ENCODE measurements at places on chromosomes 11 and 22.

DNA sequence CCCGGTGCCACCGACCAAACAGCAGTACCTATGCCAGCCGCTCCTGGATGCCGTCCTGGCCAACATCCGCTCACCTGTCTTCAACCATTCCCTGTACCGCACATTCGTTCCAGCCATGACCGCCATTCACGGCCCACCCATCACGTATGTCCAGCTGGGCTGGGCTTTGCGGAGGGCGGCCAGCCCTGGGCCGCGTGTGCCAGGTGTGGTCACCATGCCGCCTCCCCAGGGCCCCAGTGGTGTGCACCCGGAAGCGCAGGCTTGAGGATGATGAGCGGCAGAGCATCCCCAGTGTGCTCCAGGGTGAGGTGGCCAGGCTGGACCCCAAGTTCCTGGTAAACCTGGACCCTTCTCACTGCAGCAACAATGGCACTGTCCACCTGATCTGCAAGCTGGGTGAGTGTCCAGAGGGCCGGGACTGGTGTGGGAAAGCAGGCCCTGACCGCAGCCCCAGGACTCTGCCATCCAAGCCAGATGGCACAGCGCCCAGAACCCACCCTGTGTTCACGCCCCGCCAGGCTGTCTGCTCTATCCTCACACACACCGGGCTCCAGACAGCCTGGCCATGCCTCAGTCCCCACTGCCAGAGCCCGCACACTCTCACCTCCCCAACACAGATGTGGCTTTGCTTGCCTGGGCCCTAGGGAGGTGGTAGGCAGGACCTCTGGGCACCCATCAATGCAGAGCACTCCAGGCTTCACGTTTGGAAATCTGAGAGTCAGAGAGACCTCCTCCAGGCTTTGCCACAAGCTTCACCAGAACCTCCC, 77.6 kb downstream of the MED15 start:
- DNase-seq: no peak

DNA sequence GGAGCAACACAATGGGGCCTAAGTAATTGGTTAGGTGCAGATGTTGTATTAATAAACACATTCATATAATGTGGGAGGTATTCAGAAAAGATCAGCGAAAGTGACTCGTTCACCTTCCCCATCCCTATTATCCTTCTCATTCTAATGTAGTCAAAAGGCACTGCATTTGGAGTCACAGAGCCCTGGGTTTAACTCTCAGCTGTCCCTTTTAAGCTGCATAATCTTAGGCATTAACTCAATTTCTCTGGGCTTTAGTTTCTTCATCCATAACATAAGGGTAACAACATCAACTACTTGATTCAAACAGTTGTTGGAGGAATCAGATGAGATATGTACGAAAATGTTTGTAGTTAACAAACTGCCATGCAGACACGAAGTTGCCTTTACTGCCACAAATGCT, 187.6 kb upstream of the PITPNB start:
- no peak for DNase-seq

GRCh38 chr11:35484435-35484834, 41.0 kb downstream of the PAMR1 start:
- DNase-seq: peak; percentile 39

DNA sequence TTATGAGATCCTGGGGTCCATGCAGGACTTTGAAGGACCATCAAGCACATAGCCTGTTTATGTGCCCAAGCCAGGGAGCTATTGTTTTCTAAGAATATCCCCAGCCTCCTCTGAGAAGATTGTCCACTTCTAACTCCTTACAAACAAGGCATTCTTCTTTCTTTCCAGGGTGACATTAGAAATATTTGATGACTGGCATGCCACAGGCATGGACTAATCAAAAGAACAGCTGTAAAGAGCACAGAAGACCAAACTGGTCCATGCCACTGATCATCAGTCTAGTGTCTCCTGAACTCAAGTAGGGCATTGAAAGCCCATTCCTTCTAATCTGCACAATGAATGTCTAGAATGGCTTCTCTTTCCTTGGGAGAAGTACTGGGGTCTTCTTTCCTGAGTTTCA, 24.9 kb upstream of the LMO2 start:
- DNase-seq: no peak

DNA sequence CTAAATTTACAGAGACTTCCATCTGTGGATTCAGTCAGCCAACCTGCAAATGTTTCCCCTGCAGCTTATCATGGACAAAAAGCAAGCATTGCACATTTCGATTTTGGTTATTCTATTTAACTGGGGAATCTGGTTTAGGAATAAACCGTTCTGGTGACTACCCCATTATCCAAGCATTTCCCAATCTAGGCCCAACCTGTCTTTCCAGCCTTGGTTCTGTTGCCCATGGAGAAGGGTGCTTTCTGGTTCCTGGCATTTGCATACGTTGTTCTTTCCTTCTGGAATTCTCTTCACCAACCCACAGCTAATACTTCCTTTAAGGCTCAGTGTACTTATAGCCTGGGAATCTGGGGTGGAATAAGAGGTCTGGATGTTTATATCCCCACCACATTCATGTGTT, 1.4 kb upstream of the TMEM123 start:
- DNase-seq: no peak

GRCh38 chr11:8545698-8546366, 48.2 kb downstream of the STK33 start:
- DNase-seq: no peak

DNA sequence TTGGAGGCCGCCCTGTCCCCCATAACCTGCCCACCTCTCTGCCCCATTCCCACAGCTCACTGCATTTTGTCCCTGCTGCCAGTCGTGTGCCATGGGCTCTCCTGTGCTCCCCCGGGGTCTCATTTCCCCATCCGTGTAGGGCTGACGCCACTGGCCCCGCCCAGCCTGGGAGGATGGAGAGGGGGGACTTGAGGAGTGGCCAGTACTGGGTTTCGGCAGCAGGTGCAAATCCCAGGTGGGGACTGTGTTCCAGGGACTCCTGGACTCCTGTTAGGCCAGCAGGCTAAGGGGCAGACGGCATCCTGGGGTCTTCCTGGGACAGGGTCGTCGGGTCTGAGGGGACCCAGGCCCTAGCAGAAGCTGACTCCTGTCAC, 1.2 kb upstream of the MYO7A start:
- no peak for DNase-seq

- DNase-seq: peak; percentile 39
Measured at GRCh38 chr22:35657571-35658312, 9.5 kb downstream of the APOL6 start.

DNA sequence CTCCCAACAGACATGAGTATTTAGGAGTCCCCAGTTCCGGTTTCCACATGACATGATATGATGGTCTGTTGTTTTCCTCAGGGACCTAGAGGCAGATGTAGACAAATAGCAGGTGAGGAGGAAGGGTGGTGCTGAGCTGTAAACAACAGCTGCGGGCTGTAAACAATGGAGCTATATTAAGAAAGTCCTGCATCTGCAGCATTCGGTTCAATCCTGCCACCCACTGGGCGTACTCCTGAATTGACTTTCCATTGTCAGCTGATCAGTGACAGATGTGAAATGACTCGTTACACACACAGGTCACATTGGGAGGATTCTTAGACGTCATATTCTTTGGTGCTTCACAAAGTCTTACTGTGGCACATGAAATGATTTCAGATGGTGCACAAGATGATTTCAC, 26.8 kb upstream of the RAG1 start:
- peak; percentile 69 for DNase-seq

DNA sequence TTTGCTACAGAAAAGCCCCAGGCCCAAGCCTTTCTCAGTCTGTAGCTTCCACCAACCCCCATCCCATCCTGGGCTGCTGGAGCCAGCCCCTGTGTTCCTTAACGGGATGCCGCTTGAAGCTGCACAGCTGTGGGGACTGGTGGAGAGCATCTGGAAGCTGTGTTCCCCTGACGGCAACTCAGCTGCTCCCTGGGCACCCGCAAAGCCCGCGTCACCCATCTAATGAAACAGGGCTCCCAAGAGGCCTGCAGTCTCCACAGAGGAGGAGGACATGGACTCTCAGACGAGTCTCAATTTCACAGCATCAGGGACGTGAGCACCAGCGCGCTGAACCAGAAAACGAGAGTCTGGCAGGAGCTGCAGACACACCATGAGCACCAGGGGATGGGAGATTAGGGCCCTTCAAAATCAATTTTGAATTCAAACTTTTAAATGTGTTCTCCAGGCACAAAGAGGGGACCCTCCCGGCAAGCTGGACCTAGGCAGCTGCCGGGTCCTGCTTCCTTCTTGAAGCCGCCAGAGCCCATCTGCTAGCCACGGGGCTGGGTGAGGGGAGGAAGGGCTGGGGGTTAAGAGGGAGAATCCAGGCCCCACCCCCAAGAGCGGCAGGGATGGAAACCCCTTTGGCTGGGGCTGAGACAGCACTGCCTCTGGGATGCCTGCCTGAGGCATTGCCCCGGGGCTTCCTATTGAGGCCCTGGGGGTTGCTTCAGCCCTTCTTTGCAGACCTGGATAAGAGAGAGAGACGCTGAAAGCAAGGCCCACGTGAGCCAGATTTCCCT, 21.0 kb downstream of the LMO1 start:
- DNase-seq: no peak

GRCh38 chr11:117302228-117302627, 11.1 kb downstream of the BACE1-AS start:
- DNase-seq: no peak

DNA sequence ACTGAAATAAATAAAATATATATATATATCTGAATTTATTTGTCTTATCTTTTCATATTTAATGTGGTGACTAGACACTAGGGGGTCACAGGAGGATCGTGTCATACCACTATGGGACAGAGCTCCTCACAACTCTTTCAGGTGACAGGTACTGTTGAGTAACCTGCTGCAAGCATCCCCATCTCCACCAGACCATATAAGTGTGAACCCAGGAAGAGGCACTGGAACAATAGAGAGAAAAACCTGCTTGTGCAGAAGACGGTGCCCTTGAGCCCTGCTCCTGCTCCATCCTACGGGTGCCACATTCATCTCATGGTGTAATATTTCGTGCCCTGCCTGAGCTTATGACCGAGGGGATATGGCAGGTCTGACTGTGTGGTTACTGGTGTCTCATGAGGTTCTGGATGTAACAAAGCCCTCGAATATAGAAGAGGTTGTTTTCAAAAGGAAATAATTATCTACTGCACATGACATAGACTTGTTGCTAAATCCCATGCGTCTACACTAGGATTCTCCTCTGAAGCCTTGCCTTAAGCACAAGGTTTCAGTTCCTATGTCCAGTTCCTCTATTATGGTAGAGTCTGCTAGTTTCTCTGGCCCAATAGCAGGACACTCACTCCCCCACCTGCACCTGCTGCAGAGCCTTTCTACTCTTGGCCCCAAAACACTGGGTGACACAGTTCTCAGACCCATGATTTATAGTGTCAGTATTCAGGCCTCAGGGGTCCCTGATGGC, 70.4 kb downstream of the GGTLC2 start:
- no peak for DNase-seq

DNA sequence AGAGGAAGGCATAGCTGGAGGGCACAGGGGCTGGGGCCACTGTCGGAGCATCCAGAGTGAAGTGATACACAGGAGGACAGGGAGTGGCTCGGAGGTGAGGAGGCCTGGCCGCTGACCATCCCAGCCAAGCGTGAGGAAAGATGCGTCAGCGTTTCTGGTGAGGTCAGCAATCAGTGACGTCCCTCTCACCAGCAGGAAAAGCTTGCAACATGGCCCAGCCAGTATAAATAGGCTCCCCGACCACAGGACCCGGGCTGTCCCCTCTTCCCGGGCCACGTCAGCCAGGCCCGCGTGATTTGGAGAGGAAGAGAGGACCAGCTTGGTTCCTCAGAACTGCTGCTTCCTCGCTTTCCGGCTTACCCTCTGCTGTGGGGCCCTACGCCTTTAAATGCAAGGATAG, 4.2 kb upstream of the OSM start:
- peak; percentile 84 for DNase-seq

GRCh38 chr11:933142-933851, 7.6 kb downstream of the AP2A2 start:
- peak; percentile 43 for DNase-seq

DNA sequence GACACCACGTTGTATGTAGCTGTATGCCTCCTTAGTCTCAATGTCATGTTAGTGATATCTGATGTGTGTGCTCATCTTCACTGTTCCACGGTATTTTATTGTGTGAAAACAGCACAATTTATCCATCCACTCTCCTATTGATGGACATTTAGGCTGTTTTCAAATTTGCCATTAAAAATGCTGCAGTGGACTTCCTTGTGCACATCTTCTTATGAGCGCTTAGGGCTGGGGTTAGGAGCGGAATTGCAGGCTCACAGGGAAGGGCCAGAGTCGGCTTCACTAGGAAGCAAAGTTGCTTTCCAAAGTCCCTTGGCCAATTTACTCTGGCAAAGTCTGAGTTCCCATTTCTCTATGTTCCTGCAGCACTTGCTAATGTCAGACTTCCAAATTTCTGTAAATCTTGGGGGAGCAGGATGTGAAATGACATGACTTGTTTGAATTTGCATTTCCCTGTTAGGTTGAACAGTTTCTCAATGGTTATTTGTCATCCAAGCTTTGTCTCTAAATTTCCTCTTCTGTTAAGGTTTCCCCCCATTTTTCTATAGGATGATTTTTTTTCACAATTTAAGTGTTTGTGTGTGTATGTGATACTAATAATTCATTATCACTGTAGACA, 75.4 kb downstream of the MYEOV start:
- no peak for DNase-seq

- no peak for DNase-seq
Measured at GRCh38 chr11:107804971-107805370, 53.6 kb downstream of the SLC35F2 start.

DNA sequence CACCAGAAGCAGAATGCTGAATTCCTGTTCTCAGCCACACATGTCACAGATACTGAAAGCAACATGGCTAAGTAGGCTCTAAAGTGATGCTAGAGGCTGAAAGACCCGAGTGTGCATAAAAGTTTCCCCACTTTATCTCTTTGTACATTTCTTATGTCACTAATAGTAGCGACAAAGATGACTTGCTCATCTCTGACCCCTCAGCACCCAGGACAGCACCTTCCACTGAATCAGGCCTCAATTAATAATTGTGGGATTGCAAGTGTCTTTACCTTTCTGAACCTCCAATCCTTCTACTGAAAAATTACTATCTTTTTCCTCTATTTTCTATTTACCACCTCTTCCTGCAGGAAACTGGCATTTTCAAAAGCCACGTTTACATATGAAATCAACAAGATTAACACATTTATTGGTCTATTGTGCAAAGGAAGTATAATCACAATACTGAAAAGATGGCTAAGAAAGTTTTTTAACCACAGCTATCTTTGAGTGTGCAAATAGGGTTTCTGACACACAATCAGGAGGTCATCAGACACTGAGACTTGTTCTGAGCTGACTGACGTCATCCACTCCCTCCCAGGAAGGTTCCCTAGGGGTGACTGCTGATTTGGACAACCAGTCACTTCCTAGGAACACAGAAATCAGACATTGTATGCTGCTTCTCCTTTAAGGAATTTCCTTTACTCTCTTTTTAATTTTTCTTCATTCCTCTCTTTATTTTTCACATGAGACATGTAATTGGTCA, 213.9 kb upstream of the ISX start:
- DNase-seq: no peak

GRCh38 chr11:48033918-48034341, 53.6 kb downstream of the PTPRJ start:
- DNase-seq: no peak
